ENCODE measurements at places on chromosomes 2 and 18. TPM values are rescaled to one million over a fixed set of nuclear protein-coding genes. Genes with fewer than 3 reads are reported as not detected.

HS6ST1 gene
- polyA plus RNA-seq: 7.2 TPM

ERICH2 gene
- polyA plus RNA-seq: not detected

RAB6D gene
- polyA plus RNA-seq: 0.05 TPM

GATA6 gene
- polyA plus RNA-seq: 4.2 TPM

- no peak for DNase-seq
These were observed 104.5 kb upstream of the ALPP start for GRCh38 chr2:232273903-232274643.

DNA sequence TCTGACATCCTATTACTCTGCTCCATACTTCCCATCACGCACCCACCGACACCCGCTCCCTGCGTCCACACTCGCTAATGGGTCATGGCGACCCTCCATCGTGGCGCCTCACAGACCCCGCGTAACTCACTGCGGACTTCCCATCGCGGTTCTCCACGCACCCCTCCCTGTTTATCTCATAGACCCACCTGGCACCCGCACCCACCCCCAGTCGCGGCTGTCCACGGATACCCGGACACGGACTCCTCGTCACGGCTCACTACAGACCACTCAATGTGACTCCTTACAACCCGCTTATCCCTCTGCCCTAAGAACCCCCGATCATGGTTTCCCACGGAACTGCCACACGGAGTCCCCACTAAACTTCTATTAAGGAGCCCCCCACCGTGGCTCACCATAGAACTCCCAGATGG, 458 bp downstream of the CXXC1 start:
- DNase-seq: peak; percentile 92

GRCh38 chr2:108918156-108918874, 70.7 kb downstream of the EDAR start:
- DNase-seq: peak; percentile 54

GRCh38 chr2:105081006-105081601, 43.2 kb downstream of the MRPS9 start:
- no peak for DNase-seq

GRCh38 chr2:98379311-98380202, 33.3 kb downstream of the CNGA3 start:
- no peak for DNase-seq

- no peak for DNase-seq
These were observed 4.0 kb downstream of the ABHD3 start for GRCh38 chr18:21700528-21701075.

GRCh38 chr2:134245340-134245984, 8.4 kb upstream of the MGAT5 start:
- DNase-seq: peak; percentile 87

DNA sequence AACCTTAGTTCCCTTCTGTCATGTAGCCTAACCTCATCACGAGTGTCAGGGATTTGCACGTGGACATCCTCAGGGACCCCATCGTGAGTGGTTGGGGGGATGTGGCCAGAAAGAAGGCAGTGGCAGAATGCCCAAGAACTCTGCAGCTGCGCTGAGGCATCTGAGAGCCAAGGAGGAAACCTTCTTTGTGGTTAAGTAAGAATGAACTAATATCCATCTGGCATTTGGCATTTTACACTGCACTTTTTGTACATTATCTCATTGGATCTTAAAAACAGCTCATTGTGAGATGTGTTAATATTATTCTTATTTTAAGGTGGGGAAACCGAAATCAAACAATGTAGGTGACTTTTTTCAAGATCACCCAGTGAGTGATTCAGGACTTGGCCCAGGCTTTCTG, 32.6 kb upstream of the APCDD1 start:
- no peak for DNase-seq

GRCh38 chr18:73741946-73742345, 405.7 kb downstream of the FBXO15 start:
- no peak for DNase-seq

DNA sequence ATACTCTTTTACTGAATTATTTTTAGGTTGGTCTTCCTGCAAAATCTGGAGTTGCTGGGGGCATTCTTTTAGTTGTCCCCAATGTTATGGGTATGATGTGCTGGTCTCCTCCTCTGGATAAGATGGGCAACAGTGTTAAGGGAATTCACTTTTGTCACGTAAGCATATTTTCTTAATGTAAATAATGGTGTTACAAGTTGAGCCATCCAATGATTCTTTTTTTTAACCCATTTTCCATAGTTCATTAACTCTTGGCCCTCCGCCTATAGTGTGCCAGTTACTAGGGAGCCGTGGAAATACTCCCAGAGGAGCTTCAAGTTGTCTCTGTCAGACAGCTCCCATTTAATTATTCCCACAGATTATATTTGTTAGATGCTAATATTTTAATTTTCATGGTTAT, 49.8 kb downstream of the GLS start:
- no peak for DNase-seq

GRCh38 chr18:79598633-79599175, 80.9 kb upstream of the CTDP1 start:
- peak; percentile 44 for DNase-seq

Measured in spleen (tissue), 13 donors.